ENCODE measurements at places on chromosomes 4 and X. TPM values are rescaled to one million over a fixed set of nuclear protein-coding genes. Genes with fewer than 3 reads are reported as not detected.

Gene STX18
- 33.3 TPM for total RNA-seq

Gene ZNF141
- 13.5 TPM for total RNA-seq

Gene CTAG1A
- total RNA-seq: not detected

Gene FGA
- total RNA-seq: not detected

Gene AKAP4
- total RNA-seq: not detected

Gene CT47C1
- not detected for total RNA-seq

All from epithelial cell of umbilical artery (primary cell).